Stimulated activated CD8-positive, alpha-beta memory T cell treated with anti-CD3 and anti-CD28 coated beads, Interleukin-12 subunit alpha, Interleukin-12 subunit beta, amount 100 ng/mL, for 4 hours (primary cell): ENCODE measurements at places on chromosomes 2 and 18.

GRCh38 chr2:98478088-98478551, 33.5 kb downstream of the INPP4A start:
- no peak for DNase-seq

GRCh38 chr2:14418115-14418514, 214.4 kb upstream of the LRATD1 start:
- DNase-seq: no peak

- no peak for DNase-seq
Observed at GRCh38 chr2:72008608-72009007, 139.1 kb downstream of the CYP26B1 start.

- DNase-seq: no peak
Observed at GRCh38 chr2:38610851-38611801, 8.4 kb upstream of the HNRNPLL start.

- no peak for DNase-seq
Observed at GRCh38 chr18:46274266-46274665, 170.1 kb downstream of the HAUS1 start.

GRCh38 chr2:222903234-222904220, 42.7 kb downstream of the ACSL3 start:
- DNase-seq: no peak

GRCh38 chr2:122163617-122164016, 408.2 kb downstream of the TSN start:
- no peak for DNase-seq

GRCh38 chr2:211035548-211036185, 479.3 kb downstream of the CPS1 start:
- no peak for DNase-seq

GRCh38 chr18:37505321-37505720, 60.3 kb downstream of the CELF4 start:
- no peak for DNase-seq

- no peak for DNase-seq
Observed at GRCh38 chr2:21602789-21603188, 479.0 kb downstream of the TDRD15 start.

DNA sequence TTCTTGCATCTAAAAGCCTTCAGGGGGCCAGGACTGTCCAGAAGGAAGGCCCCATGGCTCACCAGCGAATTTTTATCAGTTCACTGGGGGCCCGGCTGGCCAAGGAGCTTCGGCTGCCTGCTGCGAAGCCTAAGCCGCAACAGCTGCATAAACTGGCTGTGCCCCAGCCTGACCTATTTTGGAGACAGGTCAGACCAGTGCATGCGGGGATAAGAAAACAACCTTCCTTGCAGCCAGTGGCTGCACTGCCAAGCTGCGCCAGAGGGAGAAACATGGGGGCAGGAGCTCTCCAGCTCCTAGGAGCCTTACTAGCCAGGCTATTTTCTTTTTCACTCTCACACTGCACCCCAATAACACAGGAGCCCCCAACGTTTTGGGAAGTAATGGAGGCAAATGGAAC, 15.2 kb downstream of the PAX3 start:
- no peak for DNase-seq

- DNase-seq: no peak
Observed at GRCh38 chr18:63321291-63321690, 1.7 kb upstream of the BCL2 start.
